RCC 7860 (cell line): ENCODE measurements at places on chromosomes 6 and 20.

DNA sequence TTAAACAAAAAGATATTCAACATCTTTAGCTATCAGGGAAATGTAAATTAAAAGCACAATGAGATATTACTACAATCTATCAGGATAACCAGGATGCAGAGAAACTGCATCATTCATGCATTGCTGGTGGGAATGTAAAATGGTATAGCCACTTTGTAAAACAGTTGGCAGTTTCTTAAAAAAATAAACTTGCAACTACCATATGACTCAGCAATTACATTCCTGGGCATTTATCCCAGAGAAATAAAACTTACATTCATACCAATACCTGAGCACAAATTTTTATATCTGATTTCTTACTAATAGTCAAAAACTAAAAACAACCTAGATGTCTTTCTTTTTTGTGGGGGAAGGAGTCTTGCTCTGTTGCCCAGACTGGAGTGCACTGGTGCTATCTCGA is 190.3 kb upstream of the TAB2 start:
- DNase-seq: no peak

DNA sequence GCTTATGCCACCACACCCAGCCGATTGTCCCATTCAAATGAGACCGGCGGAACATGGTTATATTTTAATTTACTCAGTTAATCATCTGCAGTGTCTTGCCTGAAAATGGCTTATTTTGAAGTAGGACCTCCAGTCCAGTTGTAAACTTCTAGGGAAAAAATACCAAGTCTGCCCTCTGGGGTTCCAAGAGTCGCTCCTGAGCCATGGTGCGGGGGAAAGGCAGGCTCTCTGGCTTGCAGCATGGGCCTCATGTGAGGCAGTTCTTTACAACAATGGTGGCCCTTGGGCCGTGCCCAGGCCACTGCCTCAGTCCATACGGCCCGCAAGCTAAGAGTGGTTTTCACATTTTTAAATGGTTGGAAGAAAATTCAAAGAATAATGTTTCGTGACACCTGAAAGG is 62.7 kb upstream of the XRN2 start:
- DNase-seq: no peak

DNA sequence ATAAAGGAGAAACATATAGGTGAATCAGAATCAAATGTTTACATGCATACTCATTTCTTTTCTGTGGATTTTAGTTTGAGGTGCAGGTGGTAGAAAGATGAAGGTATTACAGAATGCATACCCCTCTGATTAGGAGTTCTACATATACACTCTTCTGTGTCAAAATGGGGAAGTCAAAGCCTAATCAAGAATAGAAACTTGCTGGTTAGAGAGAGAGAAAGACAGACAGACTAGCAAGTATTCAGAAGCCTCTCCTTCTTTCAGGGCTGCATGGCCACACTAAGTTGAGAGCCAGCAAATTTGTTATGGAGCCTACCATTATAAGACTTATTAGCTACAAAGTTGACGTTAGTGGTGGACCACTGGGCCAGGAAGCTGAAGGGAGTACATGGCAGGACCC is 358.3 kb upstream of the EYS start:
- DNase-seq: no peak

DNA sequence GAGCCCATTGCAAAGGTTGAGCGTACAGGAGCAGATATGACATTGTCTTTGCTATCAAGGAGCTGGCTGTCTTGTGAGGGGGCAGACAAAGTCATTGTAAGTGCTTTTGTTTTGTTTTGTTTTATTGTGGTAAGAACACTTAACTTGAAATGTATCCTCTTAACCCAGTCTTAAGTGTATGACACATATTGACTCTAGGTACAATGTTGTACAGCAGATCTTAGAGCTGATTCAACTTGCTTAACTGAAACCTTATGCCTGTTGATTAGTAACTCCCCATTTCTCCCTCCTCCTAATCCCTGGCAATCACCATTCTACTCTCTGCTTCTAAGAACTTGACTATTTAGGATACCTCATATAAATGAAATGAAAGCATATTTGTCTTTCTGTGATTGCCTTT is 429.0 kb downstream of the BMP2 start:
- DNase-seq: no peak

- DNase-seq: no peak
Observed at GRCh38 chr6:81865712-81866111, 113.2 kb upstream of the TENT5A start.

DNA sequence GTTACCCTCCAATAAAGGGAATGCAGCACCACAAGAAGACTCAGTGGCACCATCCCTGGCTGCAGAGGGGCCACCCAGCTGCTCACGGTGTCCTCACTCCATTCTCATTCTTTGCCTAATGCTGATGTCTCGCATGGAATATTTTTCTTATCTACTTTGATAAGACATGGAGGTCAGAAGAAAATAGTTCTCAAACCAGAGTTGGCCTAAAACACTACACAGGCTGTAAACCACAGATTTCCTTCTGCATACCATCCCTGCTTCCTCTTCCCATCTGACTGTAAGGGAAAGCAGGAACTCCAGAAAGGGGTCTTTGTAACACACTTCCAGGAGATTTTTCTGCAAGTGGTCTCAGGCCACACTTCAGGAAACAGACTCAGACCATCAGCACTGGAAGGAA is 43.1 kb upstream of the CD93 start:
- DNase-seq: no peak

- DNase-seq: no peak
Observed at GRCh38 chr20:20303742-20304141, 64.2 kb upstream of the INSM1 start.

- DNase-seq: no peak
Observed at GRCh38 chr20:2993250-2993649, 50.2 kb upstream of the GNRH2 start.

DNA sequence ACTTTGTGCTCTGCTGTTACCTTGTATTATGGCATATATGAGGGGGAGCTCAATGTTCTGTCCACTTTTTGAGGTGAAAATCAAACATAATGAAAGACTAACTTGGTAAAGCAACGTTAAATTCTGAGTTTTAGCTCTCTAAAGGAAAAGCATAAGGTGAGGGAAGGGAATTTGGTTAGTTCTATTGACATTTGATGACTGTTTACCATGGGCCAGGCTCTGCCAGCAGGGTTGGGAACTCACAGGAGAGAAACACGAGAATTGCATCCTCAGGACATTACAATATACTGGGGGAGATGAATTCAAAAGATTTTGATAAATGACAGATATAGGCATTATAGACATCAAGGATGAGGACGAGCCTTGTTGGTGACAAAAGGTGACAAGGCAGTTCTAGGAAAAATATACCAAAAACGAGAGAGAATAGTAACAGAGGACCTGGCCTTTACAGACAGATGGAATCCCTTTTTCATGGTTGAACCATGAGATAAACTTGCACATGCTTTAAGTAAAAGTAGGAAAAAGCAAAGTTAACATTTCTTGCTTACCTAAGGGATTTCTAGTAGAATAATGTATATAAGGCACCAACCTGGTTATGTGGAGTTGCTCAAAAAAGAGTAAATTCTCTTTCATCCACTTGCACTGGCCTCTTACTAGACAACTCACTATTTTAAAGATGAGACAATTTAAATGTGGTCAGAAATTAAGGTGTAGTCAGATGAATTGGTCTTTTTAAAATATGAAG is 191.4 kb downstream of the NKAIN2 start:
- no peak for DNase-seq

- no peak for DNase-seq
Observed at GRCh38 chr20:36217226-36217625, 19.1 kb upstream of the AAR2 start.

GRCh38 chr20:12180107-12180661 is 262.5 kb downstream of the BTBD3 start:
- no peak for DNase-seq

GRCh38 chr6:1179571-1180459 is 132.1 kb upstream of the FOXQ1 start:
- no peak for DNase-seq

DNA sequence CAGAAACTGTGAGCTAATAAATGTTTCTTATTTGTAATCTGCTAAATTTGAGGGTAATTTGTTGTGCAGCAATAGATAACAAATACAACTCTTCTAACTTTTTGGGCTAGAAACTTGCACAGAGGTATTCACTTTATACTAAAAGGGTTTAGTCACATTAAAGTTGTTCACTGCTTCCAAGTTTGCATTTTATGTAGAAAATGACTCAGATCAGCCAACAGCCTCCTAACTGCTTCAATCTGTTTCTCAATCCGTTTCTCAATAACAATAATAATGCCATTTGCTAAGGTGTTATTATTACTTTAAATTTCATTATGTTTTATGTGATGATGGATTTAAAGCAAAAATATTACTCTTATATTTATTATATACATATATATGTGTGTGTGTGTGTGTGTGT is 213.9 kb downstream of the CENPW start:
- DNase-seq: no peak

- DNase-seq: no peak
Observed at GRCh38 chr6:46465294-46466165, 25.7 kb downstream of the RCAN2 start.

DNA sequence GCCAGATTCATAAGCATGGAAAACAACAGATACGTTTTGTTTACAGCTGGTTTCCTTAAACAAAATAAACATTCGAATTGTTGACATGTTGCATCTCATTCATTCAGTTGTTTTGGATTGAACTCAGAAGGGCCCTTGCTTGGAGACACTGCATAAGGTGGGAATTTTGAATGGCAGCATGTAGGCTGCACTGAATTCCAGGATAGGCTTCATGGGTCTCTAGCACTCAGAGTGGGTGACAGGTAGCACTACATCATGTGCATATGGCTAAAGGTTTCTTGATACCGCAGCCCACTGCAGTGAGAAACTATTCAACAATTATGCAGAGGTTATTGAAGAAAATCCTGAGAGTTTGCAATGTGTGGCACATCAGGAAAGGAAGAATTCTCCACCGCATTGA is 1.6 kb downstream of the BEND6 start:
- DNase-seq: no peak

GRCh38 chr6:142883011-142883410 is 62.0 kb downstream of the HIVEP2 start:
- peak; percentile 49 for DNase-seq

- DNase-seq: no peak
Observed at GRCh38 chr6:80211286-80211685, 104.8 kb downstream of the BCKDHB start.

- DNase-seq: no peak
Observed at GRCh38 chr6:125611573-125612344, 137.7 kb upstream of the HEY2 start.

- DNase-seq: no peak
Observed at GRCh38 chr20:62651285-62652021, 9.2 kb downstream of the SLCO4A1 start.

DNA sequence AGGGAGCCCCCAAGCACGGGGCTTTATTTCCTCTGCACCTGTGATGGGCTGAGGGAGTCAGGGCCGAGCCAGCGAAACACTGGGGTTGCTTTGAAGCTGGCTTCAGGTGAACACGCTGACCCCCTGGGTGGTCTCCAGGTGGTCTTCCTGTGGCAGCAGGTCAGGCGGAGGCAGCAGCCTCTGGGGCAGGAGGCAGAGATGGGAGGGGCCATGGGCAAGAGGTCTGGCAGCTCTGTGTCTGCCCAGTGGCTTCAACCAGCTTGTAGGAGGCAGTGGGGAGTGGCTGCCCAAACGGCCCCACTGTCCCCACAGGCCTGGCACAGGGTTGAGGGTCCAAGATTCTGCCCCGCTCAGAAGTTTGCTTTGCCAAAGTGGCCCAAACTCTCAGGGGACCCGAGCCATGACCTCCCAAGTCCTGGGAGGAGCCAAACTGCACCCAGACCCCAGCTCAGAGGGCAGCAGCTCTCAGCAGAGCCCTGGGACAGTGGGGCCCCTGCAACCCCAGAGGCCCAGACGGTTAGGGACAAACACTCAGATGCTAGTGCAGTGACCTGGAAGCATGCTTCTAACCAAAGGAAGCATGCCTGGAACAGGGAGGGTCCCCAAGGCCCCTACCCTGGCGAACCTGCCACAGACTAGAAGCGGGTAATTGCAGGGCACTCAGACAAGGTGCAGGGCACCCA is 15.3 kb downstream of the NTSR1 start:
- no peak for DNase-seq

DNA sequence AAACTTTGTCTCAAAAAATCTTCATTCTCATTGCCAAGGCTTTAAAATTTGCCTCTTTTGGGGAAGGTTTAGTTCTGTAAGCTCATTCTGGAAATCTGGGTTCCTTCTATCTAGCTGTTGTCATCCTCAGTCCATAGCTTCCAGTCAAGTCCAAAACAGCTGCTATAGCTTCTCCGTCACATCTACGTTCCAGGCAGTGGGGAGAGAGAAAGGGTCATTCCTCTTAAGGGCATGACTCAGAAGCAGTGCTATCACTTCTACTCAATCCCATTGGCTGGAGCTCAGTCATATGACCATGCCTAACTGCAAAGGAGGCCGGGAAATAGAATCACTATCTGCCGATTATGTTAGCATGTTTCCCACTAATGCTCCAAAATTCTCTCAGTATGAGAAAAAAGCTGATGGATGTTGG is 141.4 kb upstream of the PTPN1 start:
- DNase-seq: no peak

DNA sequence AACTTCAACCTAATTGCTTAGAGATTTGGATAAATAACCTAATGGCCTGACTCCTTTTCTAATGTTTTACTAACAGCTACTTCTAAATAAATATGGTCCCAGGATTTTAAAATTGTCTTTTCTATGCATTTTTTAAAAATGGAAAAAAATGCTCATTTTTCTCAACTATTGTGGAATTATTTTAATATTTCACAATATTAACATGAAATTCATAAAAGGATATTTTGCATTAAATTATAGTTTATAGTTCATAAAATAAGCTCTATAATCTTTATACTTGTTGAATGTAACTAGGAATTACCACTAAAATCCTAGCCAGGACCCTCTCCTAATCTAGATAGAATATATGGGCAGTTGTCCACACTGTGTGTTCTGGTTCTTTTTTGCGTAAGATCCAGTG is 37.3 kb downstream of the TBPL1 start:
- DNase-seq: no peak

- no peak for DNase-seq
Observed at GRCh38 chr6:144248003-144248402, 37.1 kb upstream of the UTRN start.

DNA sequence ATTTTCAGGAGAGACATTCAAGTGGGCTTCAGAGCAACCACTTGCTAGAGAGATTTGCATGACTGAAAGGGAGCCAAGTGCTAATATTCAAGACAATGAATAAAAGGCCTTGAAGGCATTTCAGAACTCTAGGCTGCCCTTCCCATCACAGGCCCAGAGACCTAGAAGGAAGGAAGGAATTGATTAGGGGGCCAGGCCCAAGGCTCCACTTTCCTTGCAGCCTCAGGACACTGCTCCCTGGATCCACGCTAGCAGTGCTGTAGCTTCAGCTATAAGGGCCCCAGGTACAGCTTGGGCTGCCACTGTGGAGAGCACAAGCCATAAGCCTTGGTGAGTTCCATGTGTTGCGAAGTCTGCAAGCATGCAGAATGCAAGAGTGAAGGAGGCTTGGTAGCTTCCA is 731.9 kb upstream of the FLRT3 start:
- DNase-seq: no peak
